ENCODE measurements at places on chromosomes 3 and 15.

GRCh38 chr3:1355691-1356090 lies 262.9 kb downstream of the CNTN6 start:
- no peak for DNase-seq

DNA sequence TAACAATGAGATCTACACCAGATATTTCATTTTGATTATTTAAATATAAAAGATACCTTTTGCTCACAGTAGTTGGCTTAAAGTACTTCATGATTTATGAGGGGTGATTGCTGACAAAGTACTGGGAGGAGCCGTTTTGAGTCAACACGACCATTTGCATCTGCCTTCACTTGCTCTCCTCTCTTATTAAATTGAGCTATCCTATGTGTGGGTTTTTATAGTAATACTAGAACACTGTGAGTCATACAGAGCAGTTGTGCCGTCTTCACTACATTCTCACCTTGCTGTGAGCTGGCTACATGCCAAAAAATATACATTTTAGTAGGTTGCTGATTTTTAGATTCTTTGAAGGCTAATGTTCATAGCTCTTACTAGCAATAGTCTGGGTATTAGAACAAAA lies 161.2 kb downstream of the ALCAM start:
- DNase-seq: no peak

DNA sequence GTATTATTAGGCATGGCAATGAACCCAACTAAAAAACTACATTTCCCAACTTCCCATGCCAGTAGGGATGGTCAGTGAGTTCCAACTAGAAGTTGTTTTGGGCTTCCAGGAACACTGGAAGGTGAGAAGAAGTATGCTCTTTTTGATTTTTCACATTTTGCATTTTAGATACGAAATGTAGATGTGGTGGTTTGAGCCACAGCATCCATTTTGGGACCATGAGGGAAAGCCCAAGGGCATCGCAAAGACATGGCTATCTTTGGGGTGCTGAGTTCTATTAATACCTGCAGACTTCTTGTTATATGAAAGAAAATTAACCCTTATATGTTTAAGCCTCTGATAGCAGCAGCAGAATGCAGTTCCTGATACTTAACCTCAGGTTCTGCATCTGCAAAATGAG lies 62.9 kb downstream of the PTPRG start:
- DNase-seq: no peak

- no peak for DNase-seq
Measured at GRCh38 chr3:170563712-170564423, 22.0 kb downstream of the SLC7A14 start.

- DNase-seq: no peak
Measured at GRCh38 chr3:43856351-43856750, 165.6 kb downstream of the ABHD5 start.

Data from Kasumi-1 (cell line).